ENCODE measurements at places on chromosomes 1 and 21.

GRCh38 chr1:86787621-86788020 lies 83.2 kb downstream of the SH3GLB1 start:
- no peak for DNase-seq

GRCh38 chr1:233326811-233327650 lies 493 bp upstream of the MAP3K21 start:
- peak; percentile 23 for DNase-seq

DNA sequence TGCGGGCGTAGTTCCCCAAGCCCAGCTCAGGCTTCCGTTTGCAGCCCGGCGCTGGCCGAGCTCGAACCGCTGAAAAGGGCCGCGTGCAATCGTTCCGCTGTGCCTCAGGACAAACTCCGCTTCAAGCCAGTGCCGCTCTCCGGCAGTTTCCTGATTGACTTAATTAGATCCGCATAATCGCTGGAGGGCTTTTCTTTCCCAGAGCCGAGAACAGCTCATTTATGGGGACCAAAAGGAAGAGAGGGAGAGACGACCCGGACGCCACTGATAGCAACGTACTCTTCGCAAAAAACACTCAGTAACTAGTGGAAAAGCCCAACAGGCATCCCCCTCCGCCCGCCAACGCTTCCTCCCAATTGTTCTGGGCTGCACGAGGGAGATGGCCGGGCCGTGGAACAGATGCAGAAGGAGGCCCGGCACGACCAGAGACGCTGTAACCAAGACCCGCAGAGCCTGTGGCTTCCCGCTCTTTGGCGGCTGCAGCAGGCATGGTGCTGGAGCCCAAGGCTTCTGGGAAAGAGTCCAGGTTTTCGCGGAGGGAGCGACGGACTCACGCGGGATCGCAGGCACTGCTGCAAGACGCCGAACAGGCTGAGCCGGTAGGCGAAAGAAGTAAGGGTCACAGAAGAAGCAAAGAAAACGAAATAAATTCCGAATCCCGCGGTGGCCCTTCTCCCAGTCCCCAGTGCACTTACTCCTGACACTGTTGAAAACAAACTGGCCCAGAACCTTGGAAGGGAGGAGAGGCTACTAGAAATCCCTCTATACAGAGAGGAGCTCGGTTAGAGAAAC lies 3.6 kb upstream of the FOXD2 start:
- DNase-seq = peak; percentile 22

GRCh38 chr21:26140926-26141325 lies 29.6 kb downstream of the APP start:
- DNase-seq = no peak

DNA sequence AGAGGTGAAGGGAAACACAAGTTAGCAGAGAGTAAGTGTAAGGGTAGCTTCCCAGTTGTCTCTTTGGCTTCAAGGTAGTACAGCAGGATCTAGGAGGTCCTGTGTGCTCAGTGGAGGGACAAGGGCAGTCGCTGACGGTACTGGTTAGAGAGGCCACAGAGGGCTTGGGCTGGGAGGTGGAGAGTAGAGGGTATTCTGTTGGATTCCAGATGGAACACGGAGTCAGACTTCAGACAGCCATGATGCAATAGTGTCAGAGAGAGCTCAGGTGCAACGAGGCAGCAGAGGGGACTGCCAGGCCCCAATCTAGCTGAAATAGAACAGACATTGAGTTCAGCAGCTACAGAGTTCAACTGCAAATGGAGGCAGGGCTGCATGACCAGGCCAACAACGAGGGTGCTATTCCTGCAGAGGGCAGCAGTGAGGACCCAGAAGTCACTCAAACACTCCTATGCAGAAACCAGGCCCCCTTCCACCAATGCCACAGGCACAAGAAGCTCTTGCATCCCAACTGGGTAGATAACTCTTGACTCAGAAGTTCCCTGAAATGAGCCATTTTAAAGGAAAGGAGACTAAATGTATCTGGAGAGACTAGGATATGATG lies 325.0 kb upstream of the ESRRG start:
- no peak for DNase-seq

All from mesenchymal stem cell (in vitro differentiated cells and primary cell).